T follicular helper cell (primary cell): ENCODE measurements at places on chromosomes 16 and 17.

GRCh38 chr17:36506249-36506826 lies 19.9 kb downstream of the ZNHIT3 start:
- no peak for DNase-seq

DNA sequence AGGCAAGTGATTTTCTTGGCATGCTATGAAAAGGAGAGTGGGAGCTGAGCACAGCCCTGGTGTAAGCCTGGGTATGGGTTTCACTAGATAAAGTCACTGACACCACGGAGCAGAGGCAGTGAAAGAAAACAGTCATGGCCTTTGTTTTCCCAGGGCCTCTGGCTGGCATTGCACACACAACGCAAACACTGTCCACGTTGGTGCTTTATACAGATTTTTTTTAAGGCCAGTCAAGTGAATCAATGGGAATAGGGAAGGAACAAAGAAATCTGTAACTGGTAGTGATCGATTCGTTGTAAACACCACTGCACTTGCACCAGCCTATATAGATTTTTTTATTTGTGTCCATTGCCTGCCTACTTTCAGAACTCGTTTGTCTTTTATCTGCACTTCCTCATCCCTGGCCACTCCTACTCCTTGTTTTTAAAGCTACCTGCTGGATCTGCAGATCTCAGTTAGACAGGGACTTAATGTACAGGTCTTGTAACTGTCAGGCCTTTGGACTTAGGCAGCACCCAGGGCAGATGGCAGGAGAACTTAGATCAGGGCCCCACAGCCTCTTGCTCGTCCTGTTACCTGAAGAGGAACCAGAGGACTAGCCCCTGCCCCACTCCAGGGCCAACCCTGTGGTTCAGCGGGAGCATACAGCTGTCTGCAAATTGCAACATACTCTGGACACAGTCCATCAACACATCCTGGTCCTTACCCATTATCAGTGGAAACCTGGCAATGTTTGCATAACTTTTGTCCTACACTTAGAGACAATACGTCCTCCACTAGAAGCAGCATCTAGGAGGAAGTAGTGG lies 10.6 kb upstream of the TMIGD1 start:
- DNase-seq: no peak

DNA sequence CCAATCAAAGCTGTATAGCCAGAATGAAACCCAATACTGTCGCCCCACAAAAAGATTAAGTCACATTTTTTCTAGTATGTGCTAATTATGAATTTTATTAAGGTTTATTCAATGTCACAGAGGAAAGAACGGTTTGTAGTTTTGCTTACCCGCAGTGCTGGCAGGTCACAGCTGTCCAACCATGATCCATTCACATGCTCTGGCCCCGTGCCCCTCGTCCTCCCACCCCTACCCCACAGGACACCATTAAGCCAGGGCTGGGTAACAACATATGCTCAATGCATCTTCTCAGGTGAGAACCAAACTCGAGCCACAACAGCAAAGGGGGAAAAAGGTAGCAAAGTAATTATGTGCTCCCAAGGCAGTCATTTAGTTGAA lies 589 bp upstream of the FBF1 start:
- no peak for DNase-seq

- no peak for DNase-seq
Measured at GRCh38 chr17:77493238-77493820, 352.6 kb downstream of the SEC14L1 start.

DNA sequence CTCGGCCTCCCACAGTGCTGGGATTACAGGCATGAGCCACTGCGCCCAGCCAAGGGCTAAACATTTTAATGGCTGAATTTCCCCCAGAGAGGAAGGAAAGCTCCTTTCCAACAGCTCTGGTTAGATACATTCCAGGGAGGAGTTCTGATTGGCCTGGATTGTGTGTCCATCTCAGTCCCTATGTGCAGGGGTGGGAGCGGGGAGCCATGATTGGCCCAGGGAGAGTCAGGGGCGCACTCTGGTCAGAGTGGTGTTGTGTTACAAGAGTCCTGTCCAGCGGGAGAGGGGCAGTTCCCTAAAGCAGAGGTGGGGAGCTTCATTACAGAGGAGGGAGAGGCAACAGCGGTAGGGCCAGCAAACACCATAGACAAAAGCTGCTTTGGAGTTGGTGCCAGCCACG lies 75.0 kb downstream of the RAP1GAP2 start:
- no peak for DNase-seq

GRCh38 chr16:28923231-28923587 lies 1.8 kb downstream of the RABEP2 start:
- no peak for DNase-seq

DNA sequence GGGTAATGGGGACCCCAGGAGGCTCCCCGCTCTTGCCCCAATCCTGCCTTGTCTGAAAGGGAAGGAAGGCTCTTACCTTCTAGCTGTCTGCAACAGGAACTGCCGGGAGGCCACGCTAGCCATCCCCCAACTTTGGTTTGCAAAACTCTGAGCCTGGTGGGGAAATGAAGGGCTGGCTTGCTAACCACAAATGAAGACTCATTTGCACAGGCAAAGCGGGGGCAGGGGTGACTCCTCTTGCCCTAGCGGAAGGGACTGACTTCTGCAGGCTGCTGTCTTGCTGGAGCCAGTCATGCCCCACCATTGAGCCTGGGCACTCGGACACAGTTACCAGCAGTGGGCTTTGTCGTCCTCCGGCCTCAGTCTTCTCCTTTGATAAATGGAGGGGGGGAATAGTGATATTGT lies 52.6 kb downstream of the PLCG2 start:
- DNase-seq: no peak

DNA sequence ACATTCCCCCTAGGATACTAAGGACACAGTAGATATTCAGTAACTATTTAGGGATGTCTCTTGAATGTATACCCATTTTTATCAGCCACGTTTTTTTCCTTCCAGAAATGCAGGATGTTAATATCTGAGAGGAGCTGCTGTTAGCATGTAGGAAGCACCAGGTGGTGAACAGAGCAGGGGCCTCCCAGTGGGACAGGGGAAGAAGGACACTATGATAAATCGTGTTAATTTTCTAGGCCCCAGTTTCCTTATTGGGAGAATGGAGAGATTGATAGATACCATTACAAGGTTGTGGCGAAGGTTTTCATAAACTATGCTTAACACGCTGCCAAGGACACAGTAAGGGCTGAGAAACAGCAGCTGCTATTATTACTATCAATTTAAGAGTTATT lies 45.4 kb downstream of the PRSS54 start:
- no peak for DNase-seq

- no peak for DNase-seq
Measured at GRCh38 chr17:39069114-39069756, 82.2 kb downstream of the PLXDC1 start.

- no peak for DNase-seq
Measured at GRCh38 chr17:48541036-48541576, 3.8 kb downstream of the HOXB2 start.

- DNase-seq: no peak
Measured at GRCh38 chr17:48553190-48553547, 8.3 kb upstream of the HOXB2 start.

GRCh38 chr17:7023576-7024401 lies 939 bp downstream of the BCL6B start:
- DNase-seq: peak; percentile 92

DNA sequence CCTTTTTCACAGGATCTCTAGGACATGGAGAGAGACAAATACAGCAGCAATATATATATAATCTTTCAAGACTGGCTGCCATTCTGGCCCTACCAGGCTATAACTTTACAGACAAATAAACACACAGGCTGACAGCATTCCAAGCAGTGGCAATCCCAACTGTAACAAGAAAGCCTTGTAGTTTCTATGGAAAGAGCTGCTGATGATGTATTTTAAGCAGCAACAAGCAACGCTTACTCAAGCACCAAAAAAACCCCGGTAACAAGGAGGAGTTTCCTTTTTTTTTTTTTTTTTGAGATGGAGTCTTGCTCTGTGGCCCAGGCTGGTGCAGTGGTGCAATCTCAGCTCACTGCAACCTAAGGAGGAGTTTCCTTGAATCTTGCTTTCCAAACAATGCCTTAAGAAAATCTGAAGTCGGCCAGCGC lies 23.2 kb downstream of the LSM12 start:
- no peak for DNase-seq

- no peak for DNase-seq
Measured at GRCh38 chr17:76568811-76569221, 16.8 kb downstream of the ST6GALNAC2 start.

- DNase-seq: no peak
Measured at GRCh38 chr16:2385190-2385836, 43.9 kb upstream of the CCNF start.

DNA sequence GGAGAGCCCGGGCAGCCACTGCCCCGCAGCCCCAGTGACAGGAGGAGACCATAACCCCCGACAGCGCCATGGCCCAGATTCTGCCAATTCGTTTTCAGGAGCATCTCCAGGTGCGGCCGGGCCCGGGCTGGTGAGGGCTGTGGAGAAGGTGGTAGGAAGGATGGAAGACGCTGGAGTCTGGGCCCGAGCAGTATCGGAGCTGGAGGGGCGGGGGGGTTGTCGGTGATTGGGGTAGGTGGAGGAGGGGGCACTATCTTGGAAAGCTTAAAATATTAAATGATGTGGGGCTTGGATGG lies 317 bp downstream of the CLTC start:
- no peak for DNase-seq

DNA sequence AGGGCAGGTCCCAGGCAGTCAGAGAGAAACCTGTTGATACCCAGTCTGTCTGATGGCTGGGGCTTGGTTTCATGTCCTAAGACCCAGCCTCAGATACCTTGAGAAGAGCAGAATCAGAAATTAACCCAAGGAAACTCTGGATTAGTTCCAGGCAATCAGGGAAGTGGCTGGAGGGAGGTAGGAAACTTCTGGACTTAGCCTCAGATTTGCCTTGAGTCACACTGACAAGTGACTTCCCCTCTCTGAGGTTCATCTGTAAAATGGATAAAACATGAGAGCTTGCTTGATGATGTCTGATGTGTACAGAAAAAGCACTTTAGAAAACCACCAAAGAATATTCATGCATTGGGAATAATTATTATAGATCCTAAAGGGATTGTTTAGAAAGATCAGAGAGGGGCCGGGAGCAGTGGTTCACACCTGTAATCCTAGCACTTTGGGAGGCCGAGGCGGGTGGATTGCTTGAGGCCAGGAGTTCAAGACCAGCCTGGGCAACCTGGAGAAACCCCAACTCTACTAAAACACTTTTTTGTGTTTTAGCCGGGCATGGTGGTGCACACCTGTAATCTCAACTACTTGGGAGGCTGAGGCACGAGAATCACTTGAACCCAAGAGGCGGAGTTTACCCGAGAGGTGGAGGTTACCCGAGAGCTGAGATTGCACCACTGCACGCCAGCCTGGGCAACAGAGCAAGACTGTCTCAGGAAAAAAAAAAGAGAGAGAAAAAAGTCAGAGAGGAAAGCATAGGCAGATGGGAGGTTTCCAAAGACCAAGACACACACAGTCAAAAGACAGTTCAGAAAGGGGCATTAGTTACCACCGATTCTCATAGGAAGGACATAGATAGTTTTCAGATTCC lies 3.8 kb downstream of the CIITA start:
- DNase-seq: no peak

- peak; percentile 60 for DNase-seq
Measured at GRCh38 chr17:38871247-38872015, 1.6 kb downstream of the LASP1 start.

- peak; percentile 93 for DNase-seq
Measured at GRCh38 chr17:18225121-18225641, at the start of gene LLGL1. LLGL1 (plus strand) TSS chr17:18225635; CDS start chr17:18225683, 48 bp downstream.

GRCh38 chr17:44397479-44398440 lies 8.3 kb upstream of the ITGA2B start:
- DNase-seq: no peak

- DNase-seq: no peak
Measured at GRCh38 chr17:6639586-6640535, 650 bp downstream of the KIAA0753 start.

- DNase-seq: no peak
Measured at GRCh38 chr17:77526728-77527350, 386.1 kb downstream of the SEC14L1 start.

GRCh38 chr16:48609652-48610029 lies 339 bp downstream of the N4BP1 start:
- DNase-seq: no peak

DNA sequence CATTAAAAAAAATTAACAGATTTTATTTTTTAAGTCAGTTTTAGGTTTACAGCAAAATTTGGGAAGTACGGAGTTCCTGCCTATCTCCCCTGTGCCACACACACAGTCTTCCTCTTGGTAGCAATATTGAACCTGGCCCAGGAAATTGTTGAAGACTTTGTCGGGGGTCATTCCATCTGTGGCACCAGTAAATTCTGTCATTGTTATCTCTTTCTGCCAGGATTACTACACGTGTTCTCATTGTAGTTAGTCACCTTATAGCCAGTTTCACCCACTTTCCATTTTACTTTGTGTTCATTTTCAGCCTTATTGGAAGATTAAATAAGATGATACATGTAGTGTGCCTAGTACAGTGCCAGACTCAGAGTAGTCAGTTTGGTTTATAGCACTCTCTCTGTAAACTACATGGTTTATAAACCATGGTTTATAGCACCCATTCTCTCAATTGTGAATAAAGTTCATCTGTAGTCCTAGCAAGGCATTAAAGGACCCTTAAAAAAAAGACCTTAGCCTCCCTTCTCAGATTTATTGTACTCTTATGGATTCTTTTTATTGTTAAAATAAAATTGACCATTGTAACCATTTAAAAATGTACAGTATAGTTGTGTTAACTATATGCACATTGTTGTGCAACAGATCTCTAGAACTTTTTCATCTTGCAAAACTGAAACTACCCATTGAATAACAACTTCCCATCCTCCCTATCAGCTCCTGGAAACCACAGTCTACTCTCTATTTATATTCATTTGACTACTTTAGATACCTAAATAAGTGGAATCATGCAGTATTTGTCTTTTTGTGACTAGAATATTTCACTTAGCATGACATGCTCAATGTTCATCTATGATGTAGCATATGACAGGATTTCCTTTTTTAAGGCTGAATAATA lies 36.1 kb downstream of the NLK start:
- DNase-seq: no peak

- DNase-seq: no peak
Measured at GRCh38 chr17:1588821-1589585, 26.4 kb upstream of the PITPNA start.

DNA sequence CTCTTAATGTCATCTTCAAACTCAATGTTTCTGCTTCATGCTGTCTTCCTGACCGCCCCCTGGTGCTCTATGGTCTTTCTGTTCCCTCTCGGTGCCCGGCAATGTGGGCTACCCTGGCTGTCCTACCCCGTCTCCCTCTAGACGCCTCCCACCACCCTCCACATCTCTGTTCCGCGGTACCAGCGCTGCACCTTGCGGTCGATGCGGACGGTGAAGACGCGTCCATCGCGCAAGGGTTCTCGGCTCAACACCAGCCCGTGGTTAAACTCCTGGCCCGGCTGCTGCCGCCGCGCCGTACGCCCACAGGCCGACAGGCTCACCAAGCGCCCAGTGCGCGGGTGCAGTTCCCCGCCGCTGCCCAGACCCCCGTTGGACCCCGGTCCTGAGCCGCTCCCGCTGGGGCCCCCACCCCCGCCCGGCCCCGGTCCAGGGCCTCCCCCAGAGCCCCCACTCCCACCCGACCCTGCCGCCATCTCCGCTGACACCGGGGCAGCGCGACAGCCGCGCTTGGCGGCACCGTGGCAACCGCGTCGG lies at the start of gene NEURL4:
TSS of gene NEURL4 (minus strand) at position 496 of the 534 bp plus-strand sequence. CDS start at position 473, 23 bp downstream.
- no peak for DNase-seq
